ENCODE measurements at places on chromosomes 1 and 21.

DNA sequence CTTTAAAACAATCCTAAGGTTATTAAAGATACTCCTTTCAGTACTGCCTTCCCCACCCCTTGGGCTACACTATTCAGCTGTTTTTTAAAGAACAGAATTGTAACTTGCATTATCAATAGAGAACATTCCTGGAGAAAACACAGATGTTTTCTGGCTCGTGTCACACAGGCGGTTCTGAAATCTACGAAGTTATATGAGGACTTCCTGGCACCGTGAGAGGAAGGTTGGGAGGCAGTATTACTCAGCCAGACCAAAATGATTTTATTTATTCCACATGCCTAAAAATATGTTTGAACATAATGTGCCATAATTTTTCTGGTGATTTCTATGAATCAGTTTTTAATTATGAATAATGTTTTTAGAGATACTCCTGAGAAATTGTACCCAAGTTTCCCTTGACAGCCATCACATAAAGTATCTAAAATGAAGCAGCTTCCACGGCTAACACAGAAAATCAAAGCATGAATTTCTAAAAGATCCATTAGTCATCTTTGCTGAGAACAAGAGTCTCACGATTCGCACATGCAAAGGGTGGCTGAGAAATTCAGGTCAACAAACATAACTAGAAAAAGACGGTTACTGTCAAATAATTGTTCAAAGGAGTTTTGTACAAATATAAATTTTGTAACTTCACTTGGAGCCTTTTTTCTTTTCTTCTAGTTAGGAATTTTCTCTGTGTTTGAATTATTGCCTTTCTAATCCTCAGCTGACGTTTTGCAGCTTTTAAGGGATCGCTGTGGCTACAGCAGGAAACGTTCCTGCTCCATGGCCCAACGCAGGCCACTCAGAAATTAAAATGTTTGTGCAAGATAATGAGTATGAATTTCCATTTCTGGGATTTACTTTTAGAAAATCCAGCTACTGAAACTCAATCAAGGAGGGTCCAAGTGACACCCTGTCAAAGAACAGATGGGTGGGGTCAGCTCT, 8.0 kb upstream of the SIM2 start:
- DNase-seq, result no peak

- DNase-seq, result no peak
Measured at GRCh38 chr1:117897551-117897950, 31.9 kb downstream of the GDAP2 start.

GRCh38 chr1:42177541-42177981, 13.0 kb upstream of the GUCA2A start:
- no peak for DNase-seq

DNA sequence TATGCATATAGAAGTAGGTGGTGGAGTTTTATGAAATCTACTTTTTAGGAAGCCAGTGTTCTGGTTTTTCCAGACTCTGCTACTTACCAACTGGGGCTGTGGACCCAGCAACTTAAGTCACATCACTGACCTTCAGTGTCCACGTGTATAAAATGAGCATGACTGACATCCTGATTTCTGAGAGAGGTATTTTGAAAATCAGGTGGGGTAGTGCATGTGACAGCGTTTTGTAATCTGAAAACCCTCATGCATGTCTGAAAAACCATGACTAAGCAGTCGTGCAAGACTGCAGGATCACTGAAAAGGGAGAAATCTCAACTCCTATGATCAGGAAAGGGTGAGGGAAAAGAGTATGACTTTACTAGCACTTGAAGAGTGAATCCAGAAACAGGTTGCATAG, 26.1 kb downstream of the CR1L start:
- no peak for DNase-seq

DNA sequence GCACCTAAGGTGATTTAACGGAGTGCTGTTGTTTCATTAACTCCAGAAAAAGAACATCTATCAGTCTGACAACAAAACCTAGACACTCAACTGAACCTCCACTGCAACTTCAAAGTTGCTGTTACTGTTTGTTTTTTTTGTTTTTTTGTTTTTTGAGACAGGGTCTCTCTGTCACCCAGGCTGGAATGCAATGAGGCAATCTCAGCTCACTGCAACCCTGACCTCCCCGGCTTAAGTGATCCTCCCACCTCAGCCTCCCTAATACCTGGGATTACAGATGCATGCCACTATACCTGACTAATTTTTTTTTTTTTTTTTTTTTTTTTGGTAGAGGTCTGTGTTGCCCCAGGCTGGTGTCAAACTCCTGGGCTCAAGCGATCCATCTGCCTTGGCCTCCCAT, 66.7 kb upstream of the SDC3 start:
- DNase-seq, result no peak

DNA sequence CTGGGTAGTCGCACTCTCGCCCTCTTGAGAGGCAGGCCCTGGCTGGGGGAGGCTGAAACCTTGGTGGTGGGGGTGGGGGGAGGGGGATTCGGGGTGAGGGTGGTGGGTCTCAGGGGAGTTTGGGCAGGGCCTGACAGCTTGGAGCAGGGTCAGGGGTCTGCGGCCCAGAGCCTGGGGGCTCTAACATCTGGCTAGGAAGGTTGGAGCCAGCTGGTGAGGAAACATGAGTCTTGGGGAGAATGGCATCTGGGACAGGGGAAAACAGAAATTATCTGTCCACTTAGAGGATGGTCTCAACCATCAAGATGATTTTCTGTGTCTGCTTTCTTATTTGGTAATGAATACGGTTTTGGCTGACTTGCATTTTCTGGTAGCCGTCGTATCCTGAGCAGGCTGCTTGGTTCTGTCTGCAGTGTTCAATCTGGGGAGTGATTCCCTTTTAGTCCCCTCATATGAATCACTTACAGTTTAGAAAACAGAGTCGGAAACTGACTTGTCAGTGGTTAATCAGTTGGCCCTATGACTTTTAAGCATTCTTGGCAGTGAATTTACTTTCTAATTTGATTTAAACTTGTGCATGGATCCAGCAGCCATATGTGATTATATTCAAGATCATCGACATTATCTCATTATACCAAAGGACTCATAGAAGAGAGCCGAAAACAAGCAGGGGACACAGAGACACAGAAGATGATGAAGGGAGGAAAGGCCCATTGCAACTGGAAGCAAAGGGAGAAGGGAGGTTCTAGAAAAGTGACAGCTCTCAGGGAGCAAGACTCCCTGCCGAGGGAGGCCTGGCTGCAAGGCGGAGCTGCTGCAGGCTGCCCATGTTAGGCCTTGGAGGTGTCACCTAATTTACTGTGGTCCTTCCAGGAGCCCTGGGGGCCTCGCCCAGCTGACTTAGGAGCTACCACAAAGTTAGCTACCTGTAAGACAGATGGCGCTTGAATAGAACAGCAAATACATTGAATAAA, 237.6 kb downstream of the SDCCAG8 start:
- no peak for DNase-seq

GRCh38 chr1:237794071-237794470, 96.7 kb downstream of the ZP4 start:
- no peak for DNase-seq

GRCh38 chr1:88867743-88868521, 23.4 kb downstream of the GTF2B start:
- no peak for DNase-seq

DNA sequence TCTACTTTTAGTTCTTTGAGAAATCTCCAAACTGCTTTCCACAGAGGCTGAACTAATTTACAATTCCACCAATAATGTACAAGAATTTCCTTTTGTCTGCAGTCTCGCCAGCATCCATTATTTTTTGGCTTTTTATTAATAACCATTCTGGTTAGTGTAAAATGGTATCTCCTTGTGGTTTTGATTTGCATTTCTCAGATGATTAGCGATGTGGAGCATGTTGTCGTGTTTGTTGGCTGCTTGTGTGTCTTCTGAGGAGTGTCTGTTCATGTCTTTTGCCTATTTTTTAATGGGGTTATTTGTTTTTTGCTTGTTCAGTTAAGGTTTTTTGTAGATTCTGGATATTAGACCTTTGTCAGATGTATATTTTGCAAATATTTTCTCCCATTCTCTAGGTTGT, 131.5 kb downstream of the MAST2 start:
- DNase-seq, result no peak

DNA sequence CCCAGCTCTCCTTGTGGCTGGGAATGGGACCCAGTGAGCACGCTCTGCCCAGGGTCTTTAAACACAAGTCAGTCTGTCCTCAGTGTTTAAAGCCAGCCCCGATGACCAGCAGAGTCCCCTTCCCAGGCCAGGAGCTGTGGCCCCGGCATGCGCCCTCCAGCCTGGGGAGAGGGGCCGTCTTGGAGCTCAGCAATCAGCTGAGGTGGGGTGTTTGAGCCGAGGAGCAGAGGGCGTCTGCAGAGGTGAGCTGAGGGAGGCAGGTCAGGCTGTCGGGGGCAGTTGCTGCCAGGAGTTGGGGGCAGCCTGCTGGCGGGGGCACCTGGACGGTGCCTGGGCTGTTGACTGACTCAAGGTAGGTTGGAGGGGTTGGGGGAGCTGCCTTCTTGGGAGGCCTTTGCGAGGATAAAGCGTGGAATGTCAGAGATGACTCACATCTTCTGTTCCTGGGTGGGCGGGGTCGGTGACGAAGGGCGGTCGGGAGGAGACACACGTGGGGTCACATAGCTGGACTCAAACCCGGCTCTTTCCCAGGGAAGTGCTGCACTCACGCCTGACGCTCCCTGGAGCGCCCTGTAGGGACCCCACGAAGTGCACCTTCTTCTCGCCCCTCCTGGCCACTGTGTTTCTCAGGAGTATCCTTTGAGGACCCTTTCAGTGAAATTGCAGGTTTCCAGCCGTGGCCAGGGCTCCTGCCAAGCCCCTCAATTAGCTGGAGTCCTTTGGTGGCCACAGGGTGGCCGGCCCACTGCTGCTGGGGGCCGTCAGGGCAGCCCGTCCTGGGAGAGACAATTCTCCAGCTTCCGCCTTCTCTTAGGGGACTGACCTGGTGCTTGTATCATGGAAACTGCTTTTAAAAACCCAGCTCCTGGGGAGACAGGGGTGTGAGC, 86.2 kb downstream of the SIK1 start:
- no peak for DNase-seq

GRCh38 chr1:20836230-20836629, 49.1 kb upstream of the HP1BP3 start:
- no peak for DNase-seq

- no peak for DNase-seq
Measured at GRCh38 chr1:47906009-47906432, 91.2 kb downstream of the TRABD2B start.

- DNase-seq, result no peak
Measured at GRCh38 chr1:42658877-42659337, 684 bp downstream of the PPIH start.

GRCh38 chr1:200316148-200316803, 93.6 kb downstream of the ZNF281 start:
- no peak for DNase-seq

DNA sequence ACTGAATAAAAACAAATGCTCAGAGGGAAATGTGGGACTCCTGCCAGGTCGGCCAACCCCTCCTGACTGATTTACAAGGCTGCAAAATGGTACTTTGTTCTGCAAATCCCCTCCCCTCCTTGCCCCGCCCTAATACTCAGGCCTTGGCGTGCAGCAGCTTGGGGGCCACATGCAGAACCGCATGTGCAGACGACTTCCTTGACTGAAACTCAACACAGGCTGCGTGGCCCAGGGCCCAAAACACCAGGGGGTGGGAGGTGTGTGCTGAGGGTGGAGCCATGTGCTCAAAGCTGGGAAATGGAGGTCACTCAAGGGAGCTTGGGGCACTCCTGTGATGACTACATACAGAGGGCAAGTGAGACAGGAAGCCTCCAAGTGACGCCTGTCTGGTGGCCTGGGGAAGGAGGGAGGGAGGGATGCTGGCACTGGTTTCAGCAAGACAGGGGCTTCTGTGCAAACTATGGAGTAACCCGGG, 87.2 kb downstream of the MRPL37 start:
- DNase-seq, result no peak

DNA sequence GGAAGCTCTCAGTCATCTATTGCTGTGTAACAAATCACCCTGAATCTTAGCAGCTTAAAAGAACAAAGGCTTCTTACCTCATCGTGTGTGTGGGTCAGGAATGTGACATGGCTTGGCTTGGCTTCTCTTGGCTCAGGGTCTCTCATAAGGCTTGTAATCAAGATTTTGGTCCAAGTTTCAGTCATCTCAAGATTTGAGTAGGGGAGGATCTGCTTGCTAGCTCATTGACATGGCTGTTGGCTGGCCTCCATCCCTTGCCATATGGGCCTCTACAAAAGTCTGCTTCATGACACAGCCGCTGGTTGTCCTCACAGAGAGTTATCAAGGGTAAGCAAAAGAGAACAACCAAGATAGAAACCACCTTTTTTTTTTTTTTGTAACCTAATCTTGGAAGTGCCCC, 207.7 kb downstream of the PTPRC start:
- no peak for DNase-seq

DNA sequence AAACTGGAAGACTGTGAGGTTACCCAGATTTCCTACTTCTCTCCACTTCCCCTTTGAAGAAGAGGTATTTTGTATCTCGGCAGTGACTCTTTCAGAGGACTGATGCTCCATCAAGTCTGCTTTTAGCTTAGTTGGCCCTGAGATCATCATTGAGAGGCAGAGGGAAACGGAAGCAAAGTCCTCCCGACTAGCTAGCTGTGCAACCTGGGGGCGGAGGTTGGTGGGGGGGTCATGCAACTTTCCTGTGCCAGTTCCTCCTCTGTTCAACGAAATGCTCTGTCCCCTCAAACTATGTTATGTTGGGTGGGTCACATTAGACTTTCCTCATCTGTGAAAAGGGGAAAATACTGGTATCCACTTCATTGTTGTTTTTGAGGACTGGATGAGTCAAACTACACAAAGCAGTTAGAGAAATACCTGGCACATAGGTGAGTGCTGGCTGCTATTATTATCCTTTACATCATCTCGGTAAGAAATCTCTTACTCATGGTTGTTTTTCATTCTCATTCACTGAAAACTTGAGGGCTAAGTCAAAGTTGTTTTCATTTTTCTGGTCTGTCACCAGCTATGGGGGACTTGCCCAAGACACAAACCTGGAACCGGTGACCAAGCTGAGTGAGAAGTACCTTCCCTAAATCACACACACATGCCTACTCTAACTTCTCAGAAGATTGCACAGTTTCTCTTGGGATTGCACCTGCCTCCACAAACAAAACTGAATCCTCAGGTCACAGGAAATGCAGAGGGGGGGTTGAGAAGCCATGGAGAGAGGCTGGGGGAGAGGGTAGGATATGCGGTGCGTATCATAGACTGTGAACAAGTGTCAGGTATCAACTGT, 83.3 kb downstream of the ABCA4 start:
- no peak for DNase-seq

- DNase-seq, result no peak
Measured at GRCh38 chr21:38042246-38042645, 126.0 kb upstream of the KCNJ6 start.

GRCh38 chr1:30778154-30778978, 20.8 kb upstream of the LAPTM5 start:
- DNase-seq, result no peak

DNA sequence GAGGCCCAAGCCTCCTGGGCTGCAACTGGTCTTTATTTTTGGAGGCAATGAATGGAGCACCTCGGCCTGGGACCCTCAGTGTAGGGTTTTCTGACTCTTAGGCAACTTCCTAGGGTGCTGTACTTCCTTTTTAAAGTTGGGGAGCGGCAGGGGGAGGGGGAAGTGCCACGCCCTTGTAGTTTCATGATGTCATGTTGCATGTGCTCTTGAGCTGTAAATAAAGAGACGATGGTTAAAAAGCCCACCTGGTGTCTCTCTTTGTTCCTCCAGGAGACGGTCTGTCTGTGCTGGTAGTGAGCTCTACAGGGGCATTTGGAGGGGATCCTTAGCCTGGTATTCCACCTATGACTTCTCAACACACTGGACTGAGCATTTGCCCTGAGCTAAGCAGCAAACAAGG, 10.3 kb upstream of the AGTRAP start:
- DNase-seq, result no peak

GRCh38 chr1:59236721-59237545, 60.0 kb upstream of the FGGY start:
- DNase-seq, result no peak
